Stomach (tissue), 19 donors: ENCODE measurements at places on chromosomes 13 and 19. TPM values are rescaled to one million over a fixed set of nuclear protein-coding genes. Genes with fewer than 3 reads are reported as not detected.
A peak's percentile ranks its signal among the peaks of the same experiment; 100 is the strongest.

GRCh38 chr13:50783717-50784290 lies 59.7 kb downstream of the DLEU7 start:
- no peak for DNase-seq
- no peaks in the 10 kb centered on the region for H3K4me1 ChIP-seq
- H3K4me3 ChIP-seq, result no peak overlapping the region
- no peaks in the 10 kb centered on the region for H3K36me3 ChIP-seq
- peaks cover 4% of the 10 kb centered on the region for H3K27me3 ChIP-seq

GRCh38 chr19:287381-287871 lies 3.8 kb downstream of the PLPP2 start:
- peaks cover 16% of the 10 kb centered on the region for H3K4me1 ChIP-seq
- no peak for DNase-seq
- peaks cover 19% of the 10 kb centered on the region for H3K36me3 ChIP-seq
- H3K27ac ChIP-seq, result no peak overlapping the region
- no peak overlapping the region for H3K4me3 ChIP-seq
- H3K27me3 ChIP-seq, result no peaks in the 10 kb centered on the region

DNA sequence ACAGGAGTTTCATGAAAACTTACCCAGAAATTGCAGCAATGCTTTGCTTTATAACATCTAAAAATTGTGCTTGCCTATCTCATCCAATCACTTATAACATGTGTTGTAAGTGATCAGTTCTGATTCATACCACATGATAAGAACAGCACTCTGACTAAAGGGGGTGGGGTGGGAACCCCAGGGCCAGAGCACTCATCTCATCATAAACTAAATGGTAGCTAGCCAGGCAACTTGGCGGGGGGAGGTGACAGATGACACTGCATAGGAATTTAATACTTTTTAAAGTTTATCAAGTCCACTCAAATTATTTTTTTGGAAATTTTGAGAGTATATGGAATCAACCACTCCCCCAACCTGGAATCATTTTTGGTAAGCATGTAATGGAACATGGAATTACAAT lies 42.1 kb downstream of the FOXO1 start:
- no peaks in the 10 kb centered on the region for H3K36me3 ChIP-seq
- no peak for DNase-seq
- no peak overlapping the region for H3K27ac ChIP-seq
- peaks cover 66% of the 10 kb centered on the region for H3K4me1 ChIP-seq
- no peaks in the 10 kb centered on the region for H3K27me3 ChIP-seq
- no peak overlapping the region for H3K4me3 ChIP-seq

- no peaks in the 10 kb centered on the region for H3K27me3 ChIP-seq
- DNase-seq, result no peak
- H3K4me3 ChIP-seq, result no peak overlapping the region
These were observed 14.6 kb downstream of the NACC1 start for GRCh38 chr19:13132471-13133180.

DNA sequence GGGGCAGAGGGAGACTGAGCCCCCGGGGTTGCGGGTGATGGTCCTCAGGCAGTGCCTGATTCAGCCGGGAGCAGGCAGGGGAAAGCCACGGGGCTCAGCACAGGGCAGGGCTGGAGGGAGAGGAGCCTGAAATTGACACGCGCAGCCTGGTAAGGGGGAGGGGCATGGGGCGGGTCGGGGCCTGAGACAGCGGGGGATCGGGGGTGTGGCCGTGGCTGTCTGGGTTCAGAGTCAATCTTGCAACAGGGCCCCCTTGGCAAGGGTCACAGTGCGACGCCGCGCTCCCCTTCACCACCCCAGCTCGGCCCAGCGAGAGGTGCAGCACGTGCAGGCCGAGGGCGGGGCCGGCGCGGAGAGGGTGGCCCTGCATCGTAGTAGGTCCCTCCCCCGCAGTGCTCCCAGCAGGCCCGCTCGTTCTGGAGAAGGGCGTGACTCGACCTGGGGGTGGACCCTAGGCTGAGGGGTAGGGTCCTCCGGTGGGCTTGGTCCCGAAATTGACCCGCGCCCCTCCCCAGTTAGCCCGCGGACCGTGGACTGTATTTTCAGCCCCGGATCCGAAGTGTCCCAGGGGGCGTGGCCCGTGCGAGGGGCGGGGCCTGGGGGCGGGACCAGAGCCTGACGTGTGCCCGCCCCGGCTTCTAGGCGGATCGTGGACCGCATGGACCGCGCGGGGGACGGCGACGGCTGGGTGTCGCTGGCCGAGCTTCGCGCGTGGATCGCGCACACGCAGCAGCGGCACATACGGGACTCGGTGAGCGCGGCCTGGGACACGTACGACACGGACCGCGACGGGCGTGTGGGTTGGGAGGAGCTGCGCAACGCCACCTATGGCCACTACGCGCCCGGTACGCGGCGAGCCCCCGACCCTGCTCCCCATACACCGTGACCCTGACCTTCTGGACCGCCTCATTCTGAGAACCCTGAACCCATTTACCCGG lies 6.0 kb downstream of the RCN3 start:
- peaks cover 33% of the 10 kb centered on the region for H3K36me3 ChIP-seq
- peak; percentile 93 for DNase-seq
- no peaks in the 10 kb centered on the region for H3K27me3 ChIP-seq
- H3K4me3 ChIP-seq, result peak overlapping the region; percentile 85
- H3K4me1 ChIP-seq, result peaks cover 30% of the 10 kb centered on the region

NAA16 gene
- 11.9 TPM for polyA plus RNA-seq

ZIC5 gene
- not detected for polyA plus RNA-seq

DNA sequence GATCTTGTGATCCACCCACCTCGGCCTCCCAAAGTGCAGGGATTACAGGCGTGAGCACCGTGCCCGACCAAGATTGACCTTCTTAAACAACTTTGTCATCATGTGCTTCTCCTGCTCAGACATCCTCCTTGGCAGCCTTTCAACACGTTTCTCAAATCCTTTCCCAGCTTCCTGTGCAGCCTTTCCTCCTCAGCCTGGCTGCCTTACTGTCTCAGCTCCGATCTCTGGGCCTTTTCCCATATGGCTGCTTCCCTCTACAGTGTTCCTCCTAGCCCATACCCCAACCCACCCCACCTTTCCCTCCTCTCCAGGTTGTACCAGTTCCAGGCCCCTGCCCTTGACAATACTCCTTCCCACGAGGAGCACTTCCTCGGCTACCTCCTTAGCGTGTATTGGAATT lies 7.2 kb downstream of the PHF11 start:
- H3K36me3 ChIP-seq, result no peaks in the 10 kb centered on the region
- no peak for DNase-seq
- H3K4me1 ChIP-seq, result no peaks in the 10 kb centered on the region
- no peaks in the 10 kb centered on the region for H3K27me3 ChIP-seq
- H3K27ac ChIP-seq, result no peak overlapping the region

DNA sequence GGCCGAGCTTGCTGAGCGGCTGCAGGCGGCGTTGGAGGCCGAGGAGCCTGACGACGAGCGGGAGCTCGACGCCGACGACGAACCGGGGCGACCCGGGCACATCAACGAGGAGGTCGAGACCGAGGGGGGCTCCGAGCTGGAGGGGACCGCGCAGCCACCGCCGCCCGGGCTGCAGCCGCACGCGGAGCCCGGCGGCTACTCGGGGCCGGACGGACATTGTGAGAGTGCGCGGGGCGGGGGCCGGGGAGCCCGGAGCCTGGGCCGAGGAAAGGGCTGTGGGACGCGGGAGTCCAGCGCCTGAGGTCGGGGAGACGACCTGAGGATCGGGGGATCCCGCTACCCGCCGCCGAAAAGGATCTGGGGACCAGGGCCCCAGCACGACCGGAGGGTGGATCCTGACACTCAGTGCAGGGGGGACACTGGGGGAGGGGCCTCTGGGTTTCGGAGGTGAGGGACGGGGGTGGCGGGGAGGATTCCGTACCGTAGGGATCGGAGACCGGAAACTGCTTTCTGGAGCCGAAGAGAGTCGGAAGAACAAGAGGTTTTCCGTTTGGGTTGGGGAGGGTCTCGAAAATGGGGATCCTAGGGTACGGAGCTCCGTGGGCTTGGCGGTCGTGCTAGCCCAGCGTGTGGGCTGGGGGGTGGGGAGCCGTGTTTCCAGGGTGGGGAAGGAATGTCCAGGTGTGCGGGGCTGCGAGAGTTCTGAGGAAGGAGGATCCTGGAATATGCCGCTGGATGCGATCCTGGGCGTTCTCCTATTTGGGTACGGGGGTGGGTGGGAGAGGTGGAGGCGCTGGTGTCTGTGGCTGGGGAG lies 616 bp downstream of the HNRNPUL1 start:
- H3K36me3 ChIP-seq, result peaks cover 23% of the 10 kb centered on the region
- peak overlapping the region; percentile 98 for H3K27ac ChIP-seq
- H3K4me3 ChIP-seq, result peak overlapping the region; percentile 96
- peak; percentile 43 for DNase-seq
- H3K27me3 ChIP-seq, result no peaks in the 10 kb centered on the region

DNA sequence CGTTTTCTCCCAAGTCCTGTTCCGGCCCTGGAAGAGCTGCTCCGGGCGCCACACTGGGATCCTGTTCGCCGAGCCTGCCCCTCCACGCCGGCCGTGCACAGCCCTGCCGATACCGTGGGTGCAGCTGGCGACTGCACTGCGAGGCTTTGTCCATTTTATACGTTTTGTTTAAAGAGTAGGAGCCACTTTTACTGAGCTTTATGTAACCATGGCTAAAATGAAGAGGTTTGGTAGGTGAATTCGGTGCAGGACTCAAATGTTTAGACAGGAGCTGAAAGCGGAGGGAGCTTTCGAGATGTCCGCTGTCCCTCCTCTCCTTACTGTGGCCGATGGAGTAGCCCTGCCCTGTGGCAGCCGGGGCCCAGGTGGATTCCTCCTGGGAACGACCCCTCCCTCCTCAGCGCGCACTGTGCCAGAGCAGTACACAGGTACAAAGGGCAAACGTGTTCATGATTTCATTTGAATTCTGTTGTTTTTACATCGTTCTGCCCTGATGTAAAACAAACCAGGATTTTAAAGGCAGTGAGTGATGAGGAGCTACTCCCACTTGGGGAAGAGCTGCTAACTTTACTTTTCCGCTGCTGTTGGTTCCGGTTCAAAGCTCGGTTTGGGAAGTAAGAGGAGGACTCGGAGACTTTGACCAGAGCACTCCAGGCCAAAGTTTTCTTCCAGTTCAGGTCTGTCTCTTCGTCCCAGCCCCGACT lies 1.7 kb downstream of the COL4A2 start:
- peak overlapping the region; percentile 97 for H3K27ac ChIP-seq
- no peaks in the 10 kb centered on the region for H3K27me3 ChIP-seq
- peak overlapping the region; percentile 86 for H3K4me3 ChIP-seq
- peak; percentile 65 for DNase-seq

DNA sequence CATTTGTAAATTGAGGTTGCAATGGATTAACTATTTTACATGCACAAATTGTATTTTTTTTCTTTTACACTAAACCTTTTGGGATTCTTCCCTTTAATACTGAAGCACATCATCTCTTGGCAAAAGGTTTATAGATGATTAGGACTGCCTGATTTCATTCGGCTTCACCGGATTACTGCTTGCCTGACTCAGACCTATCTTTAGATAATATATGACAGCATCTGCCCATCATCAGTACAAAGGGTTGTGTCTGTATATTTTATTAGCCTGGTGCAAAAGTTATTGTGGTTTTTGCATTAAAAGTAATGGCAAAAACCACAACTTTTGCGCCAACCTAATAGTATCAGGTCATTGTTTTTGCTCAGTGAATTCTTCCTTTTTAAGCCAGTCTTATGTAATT lies 316.2 kb upstream of the HTR2A start:
- no peaks in the 10 kb centered on the region for H3K27me3 ChIP-seq
- H3K36me3 ChIP-seq, result no peaks in the 10 kb centered on the region
- H3K4me1 ChIP-seq, result no peaks in the 10 kb centered on the region
- H3K27ac ChIP-seq, result no peak overlapping the region
- DNase-seq, result no peak

- no peaks in the 10 kb centered on the region for H3K27me3 ChIP-seq
- no peak overlapping the region for H3K27ac ChIP-seq
- DNase-seq, result no peak
These were observed 503.4 kb downstream of the TBC1D4 start for GRCh38 chr13:74978591-74978990.

DNA sequence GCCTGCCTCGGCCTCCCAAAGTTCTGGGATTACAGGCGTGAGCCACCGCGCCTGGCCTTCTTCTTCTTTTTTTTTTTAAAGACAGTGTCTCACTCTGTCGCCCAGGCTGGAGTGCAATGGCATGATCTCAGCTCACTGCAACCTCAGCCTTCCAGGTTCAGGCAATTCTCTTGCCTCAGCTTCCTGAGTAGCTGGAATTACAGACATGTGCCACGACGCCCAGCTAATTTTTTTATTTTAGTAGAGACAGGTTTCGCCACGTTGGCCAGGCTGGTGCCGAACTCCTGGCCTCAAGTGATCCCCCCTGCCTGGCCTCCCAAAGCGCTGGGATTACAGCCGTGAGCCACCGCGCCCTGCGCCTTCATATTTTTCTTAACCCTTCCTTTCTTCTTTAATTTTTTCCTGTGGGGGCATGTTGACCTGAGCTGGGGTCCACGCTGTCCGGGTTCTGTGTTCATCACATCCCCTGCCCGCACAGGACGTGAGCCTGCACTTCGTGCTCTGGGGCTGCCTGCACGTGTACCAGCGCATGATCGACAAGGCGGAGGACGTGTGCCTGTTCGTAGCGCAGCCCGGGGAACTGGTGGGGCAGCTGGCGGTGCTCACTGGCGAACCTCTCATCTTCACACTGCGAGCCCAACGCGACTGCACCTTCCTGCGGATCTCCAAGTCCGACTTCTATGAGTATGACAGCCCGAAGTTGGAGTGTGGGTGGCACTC lies 14.1 kb downstream of the PNPLA6 start:
- H3K4me3 ChIP-seq, result no peak overlapping the region
- peaks cover 58% of the 10 kb centered on the region for H3K36me3 ChIP-seq
- H3K4me1 ChIP-seq, result peaks cover 14% of the 10 kb centered on the region
- H3K27me3 ChIP-seq, result no peaks in the 10 kb centered on the region

DNA sequence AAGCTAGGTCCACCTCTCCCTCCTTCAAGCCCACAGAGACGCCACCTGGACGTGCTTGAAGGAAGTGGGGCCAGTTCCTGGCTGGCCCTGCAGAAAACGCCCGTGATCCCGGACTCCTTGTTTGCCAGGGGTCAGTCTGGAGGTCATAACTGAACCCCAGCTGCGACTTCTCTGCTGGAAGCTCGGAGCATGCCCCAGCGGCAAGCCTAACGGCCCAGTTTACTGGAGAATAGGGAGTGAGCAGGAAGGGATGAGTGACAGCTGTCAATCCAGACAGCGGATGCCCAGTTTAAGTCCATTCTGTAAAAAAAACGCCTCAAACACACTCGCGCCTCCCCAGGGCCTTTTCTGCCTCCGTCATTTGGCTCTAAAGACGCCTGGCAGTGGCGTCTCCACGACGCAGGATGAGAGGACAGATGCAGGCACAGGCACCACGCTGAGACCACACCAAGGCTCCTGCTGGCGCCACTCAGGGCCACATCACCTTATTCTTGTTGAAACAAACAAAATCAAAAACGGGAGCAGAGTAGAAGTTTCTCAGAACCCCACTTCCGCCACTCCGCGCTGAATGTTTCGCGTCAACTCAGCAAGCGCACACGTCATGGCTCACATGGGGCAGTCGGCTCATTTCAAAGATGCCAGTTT lies 57.6 kb downstream of the RASA3 start:
- peaks cover 22% of the 10 kb centered on the region for H3K4me1 ChIP-seq
- no peak for DNase-seq
- no peak overlapping the region for H3K27ac ChIP-seq
- peaks cover 13% of the 10 kb centered on the region for H3K36me3 ChIP-seq
- H3K27me3 ChIP-seq, result no peaks in the 10 kb centered on the region
- H3K4me3 ChIP-seq, result no peak overlapping the region

GRCh38 chr13:25440061-25440460 lies 68.3 kb downstream of the ATP8A2 start:
- H3K27ac ChIP-seq, result no peak overlapping the region
- no peak overlapping the region for H3K4me3 ChIP-seq
- H3K36me3 ChIP-seq, result no peaks in the 10 kb centered on the region
- H3K27me3 ChIP-seq, result no peaks in the 10 kb centered on the region
